ENCODE measurements at places on chromosomes 6 and 20. TPM values are rescaled to one million over a fixed set of nuclear protein-coding genes. Genes with fewer than 3 reads are reported as not detected.

DNA sequence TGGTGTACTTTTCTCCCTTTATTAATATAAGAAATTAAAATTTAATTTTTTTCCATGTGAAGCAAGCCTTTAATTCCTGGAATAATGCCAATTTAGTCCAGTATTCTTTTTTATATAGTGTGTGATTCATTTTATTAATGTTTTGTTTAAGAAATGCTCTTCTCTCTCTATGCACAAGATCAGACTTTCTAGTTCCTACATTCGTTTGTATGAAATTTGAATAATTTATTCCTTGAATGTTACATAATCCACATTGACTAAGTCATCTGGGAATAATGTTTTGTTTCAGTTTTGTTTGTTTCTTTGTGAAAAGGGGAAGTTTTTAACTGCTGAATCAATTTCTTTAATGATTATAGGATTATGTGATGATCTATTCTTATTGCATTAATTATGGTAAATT lies 181.4 kb upstream of the ID4 start:
- no peaks in the 10 kb centered on the region for H3K4me1 ChIP-seq
- H3K4me3 ChIP-seq = no peak overlapping the region

DNA sequence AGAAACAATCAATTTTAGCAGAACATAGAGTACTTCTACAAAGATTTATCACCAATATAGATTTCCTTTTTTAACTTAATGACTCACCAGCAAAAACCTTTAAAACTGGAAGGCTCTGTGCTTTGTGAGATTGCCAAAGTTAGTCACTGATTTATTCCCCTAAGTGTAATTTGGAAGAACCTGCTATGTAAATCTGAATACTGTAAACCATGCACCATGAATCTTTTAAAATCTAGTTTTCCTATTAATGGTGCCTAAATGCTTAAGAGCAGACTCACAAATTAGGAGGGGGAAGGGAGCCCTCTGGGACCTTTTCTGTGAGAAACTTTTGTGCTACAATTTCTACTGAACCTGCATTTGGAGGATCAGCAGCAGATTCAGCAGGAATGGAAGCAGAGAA lies 57.8 kb upstream of the PNRC1 start:
- no peaks in the 10 kb centered on the region for H3K27me3 ChIP-seq
- no peaks in the 10 kb centered on the region for H3K36me3 ChIP-seq
- H3K27ac ChIP-seq = no peak overlapping the region
- no peak overlapping the region for H3K4me3 ChIP-seq
- peak; percentile 55 for DNase-seq
- peaks cover 6% of the 10 kb centered on the region for H3K4me1 ChIP-seq

DNA sequence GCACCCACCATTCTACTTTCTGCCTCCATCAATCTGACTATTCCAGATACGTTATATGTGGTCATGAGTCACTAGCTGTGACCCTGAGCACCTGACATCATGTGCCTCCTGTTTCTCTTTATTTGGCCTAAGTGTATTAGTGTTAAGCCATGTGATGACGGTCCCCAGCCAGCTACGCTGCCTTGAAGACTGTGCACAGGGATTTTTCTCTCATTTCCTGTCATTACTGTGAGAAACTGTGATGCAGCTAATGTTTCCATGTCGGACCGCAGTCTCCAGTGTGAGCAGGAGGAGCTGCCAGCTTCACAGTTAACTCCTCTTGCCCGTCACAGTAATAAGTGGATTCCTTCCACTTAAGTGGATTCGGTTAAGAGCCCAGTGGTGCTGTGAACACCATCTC lies 9.9 kb upstream of the SPATS1 start:
- DNase-seq = no peak
- no peaks in the 10 kb centered on the region for H3K36me3 ChIP-seq
- H3K4me3 ChIP-seq = no peak overlapping the region

DNA sequence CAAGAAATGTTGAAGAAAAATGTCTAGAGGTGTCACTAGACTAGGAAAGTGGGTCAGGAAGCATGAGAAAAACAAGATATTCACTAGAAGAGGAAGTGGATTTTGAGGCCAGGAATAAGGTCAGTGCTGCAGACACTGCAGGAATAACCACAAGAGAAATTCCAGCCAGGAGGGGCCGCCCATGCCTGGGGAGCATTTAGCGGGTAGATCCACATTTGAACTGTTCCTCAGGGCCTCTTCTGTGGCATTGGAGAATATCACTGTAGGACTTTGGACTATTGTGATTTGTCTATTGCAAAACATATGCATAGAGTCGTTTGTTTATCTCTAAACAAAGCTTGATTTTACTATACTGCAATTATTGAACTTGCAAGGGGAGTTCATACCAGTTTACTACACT lies 49.6 kb upstream of the CCDC28A start:
- H3K27me3 ChIP-seq = no peaks in the 10 kb centered on the region
- DNase-seq = no peak
- no peak overlapping the region for H3K4me3 ChIP-seq
- no peak overlapping the region for H3K27ac ChIP-seq
- H3K4me1 ChIP-seq = peaks cover 4% of the 10 kb centered on the region
- H3K36me3 ChIP-seq = no peaks in the 10 kb centered on the region

DNA sequence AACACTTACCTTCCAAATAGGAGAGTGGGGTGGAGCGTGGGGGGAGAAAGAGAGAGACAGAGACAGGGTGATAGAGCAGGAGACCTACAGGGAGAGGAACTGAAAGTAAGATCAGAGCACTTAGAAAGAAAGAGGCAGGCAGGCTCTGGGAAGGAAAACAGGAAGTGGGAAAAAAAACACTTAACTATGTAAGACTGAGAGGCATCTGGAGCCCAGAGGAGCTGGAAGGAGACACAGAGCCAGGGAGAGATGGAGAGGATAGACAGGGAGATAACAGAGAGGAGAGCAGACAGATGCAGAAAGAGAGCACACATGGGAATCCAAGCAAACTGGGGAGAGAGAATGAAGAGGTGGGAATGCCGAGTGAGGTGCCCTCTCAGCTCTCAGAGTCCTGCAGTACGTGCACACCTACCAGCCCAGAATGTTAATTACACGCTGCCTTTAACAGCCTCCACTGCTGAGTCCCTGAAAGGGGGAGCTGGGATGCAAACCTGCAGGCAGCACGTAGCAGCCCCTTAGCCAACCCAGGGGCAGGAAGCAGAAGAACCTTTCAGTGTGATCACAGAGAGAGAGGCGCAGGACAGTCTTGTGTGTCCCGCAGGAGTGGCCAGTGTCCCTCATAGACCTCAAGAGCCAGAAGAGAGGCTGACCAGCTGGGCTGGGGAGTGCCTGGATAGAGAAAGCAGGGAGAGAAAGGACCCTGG lies 132.7 kb upstream of the LRFN2 start:
- no peak overlapping the region for H3K27ac ChIP-seq
- H3K4me3 ChIP-seq = no peak overlapping the region
- H3K27me3 ChIP-seq = no peaks in the 10 kb centered on the region
- H3K36me3 ChIP-seq = no peaks in the 10 kb centered on the region
- DNase-seq = no peak
- H3K4me1 ChIP-seq = peaks cover 10% of the 10 kb centered on the region

SCAF8 gene
- total RNA-seq = 15.0 TPM

CST4 gene
- total RNA-seq = 0.98 TPM

TXLNB gene
- total RNA-seq = not detected

All from PC-3 (cell line).